ENCODE measurements at places on chromosomes 5 and 9. TPM values are rescaled to one million over a fixed set of nuclear protein-coding genes. Genes with fewer than 3 reads are reported as not detected.

Gene FBXL7
- total RNA-seq, result 1.8 TPM

Gene TRPM6
- 1.8 TPM for total RNA-seq

Gene NR4A3
- total RNA-seq, result 3.2 TPM

Gene GNA14
- not detected for total RNA-seq

Gene TYRP1
- not detected for total RNA-seq

Gene STK32A
- total RNA-seq, result 0.62 TPM

Gene NOL6
- total RNA-seq, result 69.2 TPM

Gene PCDHB2
- total RNA-seq, result 4.1 TPM

Gene PCDHGA2
- 0.70 TPM for total RNA-seq

Gene PRDM9
- total RNA-seq, result not detected

Gene MGAT4B
- total RNA-seq, result 221 TPM

Gene NEUROG1
- not detected for total RNA-seq

Gene SPATA31E1
- total RNA-seq, result not detected

Gene EGR1
- 10.9 TPM for total RNA-seq

Gene MARCOL
- total RNA-seq, result not detected

Gene SPATA31D1
- total RNA-seq, result not detected

Gene ADCY2
- total RNA-seq, result not detected

Gene KLF9
- 3.0 TPM for total RNA-seq

Gene SLCO6A1
- not detected for total RNA-seq

Gene LPAR1
- total RNA-seq, result 17.9 TPM

Gene TMEM252
- not detected for total RNA-seq

Gene PLAC8L1
- 0.26 TPM for total RNA-seq

Gene DCP2
- 9.5 TPM for total RNA-seq

Gene CACNA1B
- total RNA-seq, result 0.05 TPM

Gene ARSB
- total RNA-seq, result 9.1 TPM

Gene FAT2
- total RNA-seq, result 0.01 TPM

Gene ANKRD31
- 0.08 TPM for total RNA-seq

Gene EQTN
- not detected for total RNA-seq

Gene NEURL1B
- total RNA-seq, result 4.5 TPM

Gene RAB3C
- not detected for total RNA-seq

Gene OGN
- not detected for total RNA-seq
